ENCODE measurements at places on chromosomes 5 and 9.

- no peak for DNase-seq
These were observed 71.0 kb upstream of the IL7R start for GRCh38 chr5:35785601-35786085.

DNA sequence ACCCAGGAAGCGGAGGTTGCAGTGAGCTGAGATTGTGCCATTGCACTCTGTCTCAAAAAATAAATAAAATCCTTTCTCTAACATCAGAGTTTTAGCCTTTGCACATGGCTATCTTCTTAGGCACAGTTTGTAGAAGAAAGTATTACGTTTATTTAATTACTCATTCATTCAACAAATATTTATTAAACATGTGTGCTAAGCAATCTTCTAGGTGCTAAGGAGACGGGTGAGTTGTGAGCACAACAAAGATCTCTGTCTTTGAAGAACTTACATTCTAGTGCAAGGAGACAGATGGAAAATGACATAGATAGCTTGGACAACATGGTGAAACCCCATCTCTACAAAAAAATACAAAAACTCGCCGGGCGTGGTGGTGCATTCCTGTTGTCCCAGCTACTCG is 122.3 kb upstream of the MYO10 start:
- no peak for DNase-seq

GRCh38 chr5:60208716-60209115 is 315.2 kb upstream of the PDE4D start:
- DNase-seq, result no peak

- DNase-seq, result no peak
These were observed 433.4 kb upstream of the TNC start for GRCh38 chr9:115551396-115551795.

GRCh38 chr5:66820630-66821207 is 224.5 kb downstream of the MAST4 start:
- no peak for DNase-seq

Measured in retina (tissue), 1 donor.